ENCODE measurements at places on chromosomes 5 and 9. TPM values are rescaled to one million over a fixed set of nuclear protein-coding genes. Genes with fewer than 3 reads are reported as not detected.
A peak's percentile ranks its signal among the peaks of the same experiment; 100 is the strongest.

DNA sequence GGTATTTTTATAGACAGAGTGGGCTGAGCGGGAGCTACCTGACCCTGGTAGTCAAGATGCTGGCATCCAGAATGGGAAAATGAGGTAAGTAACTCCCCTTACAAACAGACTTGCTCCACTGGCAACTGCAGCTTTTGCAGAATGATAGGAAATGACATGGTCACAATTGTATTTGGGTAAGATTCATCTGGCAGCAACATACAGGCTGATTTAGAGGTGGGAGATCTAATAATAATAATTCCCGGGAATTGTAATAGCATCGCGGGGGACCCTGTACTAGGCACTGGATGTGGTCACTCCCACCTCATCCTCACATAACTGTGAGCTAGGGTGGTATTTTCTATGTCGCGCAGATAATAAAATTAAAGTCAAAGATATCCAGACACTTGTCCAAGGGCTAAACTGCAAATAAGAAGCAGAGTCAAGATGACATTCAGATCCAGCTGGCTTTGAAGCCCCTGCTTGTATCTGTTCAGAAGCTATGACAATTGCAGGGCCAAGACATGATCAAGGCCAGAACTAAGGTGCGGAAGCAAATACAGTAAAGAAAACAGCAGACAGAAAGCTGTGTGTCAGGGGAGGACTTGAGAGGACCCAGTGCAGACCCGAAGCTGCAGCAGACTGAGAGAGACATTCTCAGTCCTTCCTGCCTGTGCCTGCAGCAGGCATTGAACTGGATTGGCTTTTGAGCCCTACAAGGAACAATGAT is 507.2 kb downstream of the BNC2 start:
- DNase-seq, result no peak

DNA sequence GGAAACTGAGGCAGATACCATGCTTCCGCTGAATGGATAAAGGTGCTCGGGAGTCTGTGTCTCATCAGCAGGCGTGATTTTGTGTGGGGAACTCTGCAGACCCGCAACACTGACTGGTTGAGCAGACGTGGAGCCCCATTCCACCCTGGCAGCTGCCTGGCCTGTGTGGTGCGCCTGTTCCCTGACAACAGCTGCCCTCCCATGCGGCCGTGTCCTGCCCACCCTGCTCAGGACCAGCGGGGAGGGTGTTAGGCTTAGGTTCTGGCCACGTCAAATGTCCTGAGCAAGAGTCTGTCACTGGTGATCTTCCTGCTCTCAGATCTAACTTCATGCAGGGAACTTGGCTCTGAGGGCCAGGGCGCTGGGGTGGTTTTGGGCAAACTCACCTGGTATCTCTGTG is 417.7 kb upstream of the IRX4 start:
- DNase-seq, result no peak

DNA sequence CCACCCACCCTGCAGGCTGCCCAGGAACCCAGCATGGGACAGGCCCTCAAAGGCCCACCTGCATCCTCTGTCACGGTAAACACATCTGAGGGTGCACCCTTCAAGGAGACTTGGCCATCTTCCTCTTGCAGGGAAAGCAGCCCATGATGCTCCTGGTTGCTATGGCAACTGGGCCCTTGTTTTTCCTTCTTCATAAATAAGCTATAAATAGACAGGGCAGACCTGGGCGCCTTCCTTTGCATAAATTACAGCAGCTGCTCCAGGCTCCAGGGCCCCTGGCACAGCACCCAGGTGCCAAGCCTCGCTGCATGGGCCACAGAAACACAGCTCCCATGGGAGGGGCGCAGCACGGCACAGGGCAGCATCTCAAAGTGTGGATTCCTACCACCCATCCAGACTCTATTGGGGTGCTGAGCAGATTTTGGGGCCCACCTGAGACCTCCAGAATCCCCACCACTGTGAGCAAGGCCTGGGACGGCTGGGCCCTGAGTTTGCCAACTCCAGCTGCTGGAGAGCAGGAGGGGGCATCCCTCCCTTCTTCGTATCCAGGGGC is 5.8 kb upstream of the PSMB7 start:
- no peak for DNase-seq

GRCh38 chr5:112221128-112221527 is 197.9 kb downstream of the EPB41L4A start:
- DNase-seq, result no peak

GRCh38 chr5:24110004-24110615 is 534.7 kb downstream of the CDH10 start:
- DNase-seq, result no peak

DNA sequence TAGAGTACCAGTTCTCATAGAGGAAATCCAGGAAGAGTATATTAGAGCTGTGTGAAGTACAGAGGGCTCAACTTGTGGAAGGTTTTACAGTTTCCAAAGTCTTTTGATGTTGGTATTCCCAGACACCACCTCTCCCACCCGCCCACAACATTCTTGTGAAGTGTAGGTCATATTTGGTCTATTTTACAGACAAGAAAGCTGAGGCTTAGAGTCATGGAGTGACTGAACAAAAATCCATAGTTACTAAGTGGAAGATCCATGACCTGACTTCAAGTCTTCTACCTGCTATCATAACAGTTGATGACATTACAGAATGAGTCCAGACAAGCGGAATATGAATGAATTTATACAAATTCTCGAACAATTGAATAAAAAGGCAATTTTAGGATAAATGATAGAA is 187.1 kb upstream of the RPS23 start:
- DNase-seq, result no peak

DNA sequence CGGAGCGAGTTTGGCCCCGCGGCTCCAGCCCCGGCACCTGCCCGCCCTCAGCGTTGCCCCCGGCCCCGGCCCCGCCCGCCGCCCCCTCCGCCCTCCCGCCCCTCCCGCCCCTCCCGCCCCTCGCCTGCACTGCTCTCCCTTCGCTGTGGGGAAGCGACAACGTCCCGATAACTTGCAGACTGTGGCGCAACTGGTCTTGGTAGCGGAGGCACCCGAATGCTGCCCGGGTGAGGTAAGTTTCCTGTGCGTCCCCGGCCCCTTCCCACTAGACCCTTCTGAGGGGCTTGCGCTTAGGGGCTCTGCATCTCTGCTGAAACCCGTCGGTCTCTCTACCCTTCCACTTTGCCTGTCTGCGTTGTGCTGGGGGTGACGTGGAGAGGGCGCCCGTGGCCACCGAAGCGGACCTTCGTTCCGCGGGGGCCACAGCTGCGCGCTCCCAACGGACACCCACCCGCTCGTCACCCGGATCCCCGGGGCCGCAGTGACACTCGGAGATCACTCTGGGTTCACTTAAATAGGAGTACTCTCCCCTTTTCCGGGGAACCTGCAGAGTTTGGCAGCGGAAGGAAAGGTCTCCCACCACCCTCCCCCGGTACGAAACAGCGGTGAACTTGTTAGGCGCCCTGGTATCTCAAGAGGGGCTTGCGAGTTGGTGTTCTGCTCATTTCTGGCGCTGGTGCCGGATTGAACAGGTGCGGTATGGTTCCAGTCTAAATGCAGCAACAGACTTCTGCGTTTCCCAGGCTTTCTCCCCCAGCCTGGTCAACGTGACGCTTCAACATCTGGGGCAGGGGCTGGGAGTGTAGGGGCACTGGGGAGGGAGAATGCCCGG is 707 bp downstream of the PIP5K1B start:
- no peak for DNase-seq

DNA sequence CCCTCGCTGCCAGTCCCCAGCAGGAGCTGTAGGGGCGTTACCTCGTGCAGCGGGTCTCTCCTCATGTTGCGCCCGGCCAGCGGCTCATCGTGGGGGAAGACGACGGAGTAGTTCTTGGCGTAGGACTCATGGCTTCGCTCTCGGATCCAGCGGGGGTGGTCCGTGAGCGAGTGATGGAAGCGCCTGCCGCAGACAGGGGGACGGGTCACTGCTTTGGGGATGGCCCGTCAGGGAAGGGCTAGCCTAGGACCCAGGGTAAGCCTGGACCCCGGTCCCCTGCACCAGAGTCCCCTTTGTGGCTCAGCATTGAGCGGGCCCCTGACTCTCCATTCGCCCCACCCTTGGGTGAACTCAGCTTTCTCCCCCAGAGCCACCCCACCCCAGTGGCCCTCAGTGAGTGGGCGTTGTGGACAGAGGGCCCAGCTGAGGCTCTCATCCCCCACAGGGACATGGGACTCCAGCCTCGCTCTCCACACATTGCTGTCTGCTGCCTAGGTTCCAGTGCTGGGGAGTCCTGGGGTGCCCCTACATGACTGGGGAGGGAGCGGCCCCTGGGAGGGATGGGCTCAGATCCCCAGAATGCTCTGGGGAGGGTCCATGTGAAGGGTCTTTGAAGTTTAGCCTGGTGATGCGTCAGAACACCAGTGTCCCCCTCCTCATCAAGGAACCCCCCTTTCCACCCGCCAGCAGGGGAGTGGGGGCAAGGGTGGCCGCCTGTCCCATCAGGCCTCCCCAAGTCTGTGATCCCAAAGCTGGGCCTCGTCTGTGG is 29.7 kb downstream of the SARDH start:
- DNase-seq, result no peak

DNA sequence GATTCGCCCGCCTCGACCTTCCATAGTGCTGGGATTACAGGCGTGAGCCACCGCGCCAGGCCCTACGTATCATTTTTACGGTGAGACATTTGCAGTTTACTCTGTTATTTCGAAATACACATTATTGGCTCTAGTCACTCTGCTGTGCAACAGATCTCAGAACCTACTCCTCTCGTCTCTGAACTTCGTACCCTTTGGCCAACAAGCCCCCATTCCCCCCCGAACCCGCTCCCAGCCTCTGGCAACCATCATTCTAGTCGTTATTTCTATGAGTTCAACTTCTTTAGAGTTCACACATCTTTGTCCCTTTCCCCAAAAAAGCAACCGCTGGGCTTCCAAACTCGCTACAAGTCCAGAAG is 735 bp downstream of the PTGR1 start:
- no peak for DNase-seq

- no peak for DNase-seq
Observed at GRCh38 chr5:54156577-54156976, 153.8 kb downstream of the ARL15 start.

- DNase-seq, result no peak
Observed at GRCh38 chr9:3023449-3023848, 179.6 kb upstream of the PUM3 start.

DNA sequence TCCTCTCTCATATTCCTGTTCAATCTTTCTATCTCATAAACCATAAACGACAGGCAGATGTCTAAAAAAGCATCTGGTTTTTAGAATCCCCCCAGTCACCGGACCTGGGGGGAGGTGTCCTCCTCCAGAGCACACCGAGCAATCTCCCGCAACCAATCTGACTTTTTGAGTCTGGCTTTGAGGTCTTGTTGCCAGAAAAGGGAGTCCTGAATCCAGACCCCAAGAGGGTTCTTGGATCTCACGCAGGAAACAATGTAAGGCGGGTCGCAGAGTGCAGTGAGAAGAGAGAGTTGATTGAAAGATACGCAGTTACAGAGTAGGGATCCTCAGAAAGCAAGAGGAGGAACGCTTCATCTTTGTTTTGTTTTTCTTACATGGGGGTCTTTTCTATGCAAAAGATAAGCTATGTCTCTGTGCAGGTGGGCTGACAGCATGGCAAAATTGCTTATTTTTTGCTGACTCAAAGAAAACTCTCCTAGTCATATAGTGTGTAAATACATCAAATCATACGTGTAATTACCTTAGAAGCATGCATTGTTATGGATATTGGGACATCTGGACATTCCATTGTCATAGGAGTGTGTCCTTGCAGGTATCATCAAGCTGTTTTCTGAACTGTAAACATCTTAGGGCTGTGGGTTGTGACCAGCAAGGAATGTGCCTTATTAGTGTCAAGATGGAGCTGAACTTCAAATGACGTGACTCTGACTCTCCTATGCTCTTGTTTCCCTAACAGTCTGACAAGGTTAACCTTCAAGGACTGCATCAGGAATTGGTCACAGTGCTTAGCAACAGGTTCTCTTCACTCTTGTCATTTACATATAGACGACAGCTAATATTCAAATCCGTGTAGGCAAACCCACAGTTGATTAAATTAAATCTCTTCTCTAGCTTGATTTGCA is 159.3 kb upstream of the DAPK1 start:
- no peak for DNase-seq

DNA sequence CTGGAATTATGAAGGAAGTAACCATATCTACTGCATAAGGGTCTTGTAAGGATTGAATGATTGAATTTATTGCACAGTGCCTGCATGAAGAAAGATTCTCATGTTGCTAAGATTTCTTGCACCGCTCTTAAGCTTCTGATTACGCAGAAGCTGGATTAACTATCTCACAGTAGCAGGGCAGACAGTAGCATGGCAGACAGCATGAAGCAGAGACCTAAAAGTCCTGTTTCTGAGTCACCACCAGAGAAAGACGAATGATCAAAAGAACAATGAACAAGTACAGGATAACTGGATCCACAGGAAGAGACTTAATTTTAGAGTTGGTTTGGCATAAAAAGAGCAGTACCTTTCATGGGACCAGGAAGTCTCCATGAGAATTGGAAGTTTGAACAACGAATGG is 142.4 kb downstream of the MAPKAP1 start:
- no peak for DNase-seq

DNA sequence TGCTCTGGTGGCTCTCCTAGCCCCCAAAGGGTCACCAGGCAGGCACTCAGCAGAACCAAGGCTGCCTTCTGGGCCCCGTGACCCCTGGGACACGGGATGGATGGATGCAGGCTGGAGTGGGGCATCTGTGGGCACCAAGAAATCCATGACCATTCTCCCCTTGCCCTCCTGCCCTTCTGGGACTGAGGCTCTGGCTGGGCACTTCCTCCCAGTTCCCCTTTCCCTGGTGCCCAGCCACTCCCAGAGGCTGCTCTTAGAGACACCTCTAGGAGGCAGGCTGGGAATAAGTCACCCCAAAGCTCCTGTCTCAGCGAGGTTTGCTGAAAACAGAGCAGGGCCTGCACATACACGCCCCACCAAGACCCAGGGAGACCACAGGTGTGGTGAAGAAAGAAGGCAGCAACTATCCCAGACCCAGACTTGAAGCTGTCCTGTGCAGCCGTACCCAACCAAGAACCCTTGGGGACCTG is 943 bp downstream of the STING1 start:
- DNase-seq, result no peak

- no peak for DNase-seq
Observed at GRCh38 chr9:83560169-83560826, 22.1 kb upstream of the FRMD3 start.

GRCh38 chr9:8158574-8158973 is 359.0 kb upstream of the DMAC1 start:
- no peak for DNase-seq

- peak; percentile 33 for DNase-seq
Observed at GRCh38 chr9:105385381-105385985, 62.4 kb upstream of the FSD1L start.

- no peak for DNase-seq
Observed at GRCh38 chr5:79875230-79875629, 115.8 kb downstream of the MTX3 start.

DNA sequence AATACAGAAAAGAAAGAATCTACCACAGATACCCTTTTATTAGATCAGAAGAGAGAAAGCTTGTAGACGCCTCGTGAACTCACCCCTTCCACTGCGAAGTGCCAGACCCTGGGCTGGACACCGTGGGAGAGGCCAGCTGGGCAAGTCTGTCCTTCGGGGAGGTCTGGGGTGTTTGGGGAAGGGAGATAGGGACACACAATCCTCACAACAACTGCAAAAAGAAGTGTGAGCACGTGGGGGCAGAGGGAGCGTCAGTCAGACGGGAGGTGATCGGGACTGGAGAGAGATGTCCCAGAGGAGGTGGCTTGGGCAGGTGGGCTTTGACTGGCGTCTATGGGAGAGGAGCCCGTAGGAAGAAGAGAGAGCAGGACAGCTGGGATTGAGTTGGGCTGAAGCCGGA is 27.3 kb upstream of the GRHPR start:
- DNase-seq, result no peak

The GABBR2 gene
- total RNA-seq, result not detected

The PFN3 gene
- total RNA-seq, result not detected

The CDKN2B-AS1 gene
- 1.9 TPM for total RNA-seq

The TMOD1 gene
- 2.7 TPM for total RNA-seq

The KLF4 gene
- 0.79 TPM for total RNA-seq

The GTF2H2C gene
- 48.0 TPM for total RNA-seq

The ZBTB34 gene
- 9.4 TPM for total RNA-seq

The CARTPT gene
- total RNA-seq, result not detected
